ENCODE measurements at places on chromosomes 12 and 14.

DNA sequence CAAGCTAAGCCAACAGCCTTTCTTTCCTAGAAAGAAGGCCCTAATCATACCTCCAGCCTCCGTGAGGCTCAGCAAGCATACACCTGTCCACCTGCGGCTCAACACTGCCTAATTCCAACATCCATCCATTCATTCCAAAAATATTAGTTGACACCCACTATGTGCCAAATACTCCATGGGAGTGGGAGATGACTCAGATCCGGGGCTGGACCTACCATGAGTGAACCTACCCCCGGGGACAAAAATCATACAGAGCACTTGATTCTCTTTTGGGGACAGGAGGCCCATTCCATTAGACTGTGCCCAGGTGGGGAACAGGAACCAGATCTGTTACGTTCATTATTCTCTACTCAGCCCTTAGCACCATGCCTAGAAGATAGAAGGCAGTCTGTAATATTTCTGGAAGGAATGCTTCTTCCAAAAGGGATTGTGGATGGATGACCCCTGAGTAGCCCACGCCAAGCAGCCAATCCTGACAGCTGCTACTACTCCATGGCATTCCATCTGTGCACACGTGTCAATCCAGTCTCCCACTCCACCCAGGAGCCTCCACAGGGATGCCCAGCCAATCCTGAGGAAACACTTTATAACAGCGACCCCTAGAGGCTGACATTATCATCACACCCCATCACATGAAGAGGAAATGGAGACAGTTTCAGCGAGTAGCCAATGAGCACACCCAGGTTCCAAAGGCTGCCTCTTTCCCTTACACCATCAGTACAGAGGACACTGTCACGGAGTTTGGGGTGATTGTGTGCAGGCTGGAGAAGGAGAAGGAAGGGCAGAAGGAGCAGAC lies 170.7 kb downstream of the ESRRB start:
- DNase-seq = no peak

DNA sequence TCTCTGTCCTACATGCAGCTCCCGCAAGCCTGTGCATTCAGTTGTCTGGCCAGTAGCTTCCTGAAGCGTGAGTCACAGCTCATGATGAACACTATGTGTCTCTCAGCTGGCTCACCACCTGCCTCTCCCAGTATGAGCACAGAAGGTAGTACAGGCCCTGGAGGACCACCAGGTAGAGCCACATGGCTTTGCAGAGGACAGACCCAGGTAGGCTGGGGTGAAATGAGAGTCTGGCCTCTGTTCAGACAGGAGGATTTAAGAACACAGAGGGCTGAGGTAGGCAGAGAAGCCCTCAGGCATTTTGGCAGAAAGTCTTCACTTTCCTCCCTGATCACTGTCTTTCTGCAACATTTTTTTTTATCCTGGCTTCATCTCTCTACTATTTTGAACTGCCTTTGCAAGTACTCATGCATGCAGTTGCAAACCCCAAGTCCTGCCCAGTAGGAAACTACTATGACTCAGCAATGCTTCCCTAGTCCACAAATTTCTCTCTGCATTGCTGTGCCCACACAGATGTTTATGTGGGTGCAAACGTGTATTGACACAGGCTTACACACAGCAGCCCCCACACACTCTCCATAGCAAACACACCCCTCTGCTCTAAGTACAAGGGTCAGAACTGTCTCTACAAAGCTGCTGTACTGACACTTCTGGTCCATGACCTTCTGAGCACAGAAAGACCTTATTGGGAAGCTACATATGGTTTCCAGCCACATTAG lies 7.2 kb upstream of the SDR9C7 start:
- no peak for DNase-seq

- no peak for DNase-seq
These were observed 1.7 kb downstream of the SUPT16H start for GRCh38 chr14:21382095-21382494.

GRCh38 chr14:67704484-67705089 lies 2.9 kb downstream of the RDH12 start:
- DNase-seq = no peak

DNA sequence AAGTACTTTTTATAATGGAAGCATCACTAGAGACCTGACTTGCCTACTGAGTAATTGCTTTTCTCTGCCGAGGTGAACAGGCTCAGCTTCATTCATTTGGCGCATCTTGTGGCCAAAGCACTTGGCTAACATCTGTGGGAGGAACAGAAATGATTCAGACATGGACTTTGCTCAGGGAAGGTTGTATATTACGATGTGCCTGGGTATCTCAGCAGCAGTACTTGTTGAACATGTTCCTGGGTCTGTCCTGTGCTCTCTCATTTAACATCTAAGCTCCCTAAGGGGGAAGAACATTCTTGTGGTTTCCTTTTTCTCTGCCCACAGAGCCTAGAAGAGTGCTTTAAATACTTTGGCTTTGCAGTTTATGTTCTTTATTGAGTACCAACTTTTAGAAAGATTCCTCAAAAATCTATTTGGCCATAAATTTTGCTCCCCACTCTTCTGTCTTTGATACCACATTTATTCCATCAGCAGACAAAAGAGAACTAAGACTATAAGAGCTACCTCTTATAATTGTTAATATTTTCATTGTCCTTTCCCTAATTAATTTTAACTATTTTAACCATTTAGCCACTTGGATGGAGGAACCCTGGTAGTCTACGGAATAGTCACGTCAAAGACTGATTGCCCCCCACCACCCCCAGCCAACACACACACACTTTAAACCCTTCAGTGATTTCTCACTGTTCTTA lies 101.2 kb upstream of the EGLN3 start:
- DNase-seq = no peak

- no peak for DNase-seq
These were observed 5.5 kb upstream of the ITPK1 start for GRCh38 chr14:93121030-93121834.

GRCh38 chr14:52060080-52060479 lies 8.8 kb downstream of the NID2 start:
- no peak for DNase-seq

DNA sequence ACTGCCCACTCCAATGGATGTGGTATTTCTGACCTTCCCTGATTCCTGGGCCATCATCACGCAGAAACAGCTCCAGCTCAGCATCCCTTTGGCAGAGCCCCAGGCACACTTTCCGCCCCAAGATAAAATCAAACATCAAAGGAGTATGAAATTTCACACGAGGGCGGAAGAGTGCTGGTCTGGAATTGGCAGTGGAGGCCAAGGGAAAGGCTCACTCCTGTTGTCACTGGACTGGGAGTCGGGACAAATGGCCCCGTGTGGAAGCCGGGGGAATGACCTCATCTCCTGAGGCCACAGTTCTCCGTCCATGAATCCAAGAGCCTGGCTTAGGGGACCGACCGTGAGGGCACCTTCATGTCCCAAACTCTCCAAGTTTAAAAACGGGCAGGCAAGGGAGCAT lies 40.9 kb downstream of the FZD10 start:
- DNase-seq = no peak

GRCh38 chr12:27333403-27334009 lies 870 bp downstream of the BMAL2 start:
- no peak for DNase-seq

GRCh38 chr14:61025251-61026223 lies 44.5 kb downstream of the SLC38A6 start:
- DNase-seq = peak; percentile 6

GRCh38 chr12:54338698-54339296 lies 13.9 kb downstream of the COPZ1 start:
- no peak for DNase-seq

DNA sequence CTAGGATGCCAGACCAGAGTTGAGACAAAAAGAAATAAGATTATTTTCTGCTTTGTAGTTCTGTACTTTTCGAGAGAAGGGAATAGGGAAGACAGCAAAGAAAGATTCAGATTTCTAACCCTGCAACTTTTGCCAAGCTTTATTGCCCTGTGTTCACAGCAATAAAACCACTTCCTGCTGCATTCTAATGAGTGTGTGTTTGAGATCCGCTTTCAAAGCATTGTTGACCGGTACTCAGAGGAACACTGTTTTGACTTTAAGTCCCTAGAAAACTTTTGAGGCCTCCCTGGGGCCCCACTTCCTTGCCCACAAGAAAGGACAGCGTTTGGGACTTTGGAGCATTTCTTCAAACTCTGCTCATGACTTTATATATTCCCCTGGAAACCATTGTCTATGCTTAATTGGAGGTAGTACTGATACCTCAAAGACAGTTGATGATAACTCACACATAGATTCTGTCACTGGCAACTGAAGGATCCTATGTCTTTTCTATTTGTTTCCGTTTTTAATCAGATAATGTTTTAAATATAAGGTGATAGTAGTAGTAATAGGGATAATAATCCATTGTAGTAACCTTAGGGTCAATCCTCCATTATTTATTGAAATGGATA lies 1.3 kb downstream of the RNASE6 start:
- no peak for DNase-seq

- DNase-seq = no peak
These were observed 100.2 kb downstream of the KIF26A start for GRCh38 chr14:104238424-104239184.

DNA sequence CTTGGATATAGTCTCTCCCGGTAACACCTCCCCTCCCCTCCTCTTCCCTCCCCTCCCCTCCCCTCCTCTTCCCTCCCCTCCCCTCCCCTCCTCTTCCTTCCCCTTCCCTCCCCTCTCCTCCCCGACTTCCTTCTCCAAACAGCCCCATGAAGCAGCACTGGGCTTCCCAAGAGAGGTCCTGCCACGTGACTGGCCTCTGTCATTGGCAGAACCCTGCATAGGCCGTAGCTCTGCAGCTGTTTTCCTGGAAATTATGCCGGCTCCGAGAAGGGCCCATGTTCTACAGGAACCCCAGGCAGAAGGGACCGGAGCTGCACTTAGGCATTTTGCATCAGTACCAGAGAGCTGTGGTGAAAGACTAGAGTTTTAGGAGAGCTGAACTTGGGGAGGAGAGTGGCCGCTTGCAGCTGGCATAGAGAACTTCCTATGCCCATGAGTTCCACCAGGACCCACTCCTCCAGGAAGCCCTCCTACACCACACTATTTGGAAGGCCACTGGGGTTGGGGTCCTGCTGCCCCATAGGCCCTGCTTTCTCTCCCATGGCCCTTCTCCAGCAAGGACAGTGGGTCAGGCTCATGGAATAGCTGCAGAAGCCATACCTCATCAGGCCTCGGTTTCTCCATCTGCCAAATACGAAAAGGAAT lies 5.1 kb upstream of the TNFAIP2 start:
- no peak for DNase-seq

- no peak for DNase-seq
These were observed 298.4 kb downstream of the SYT1 start for GRCh38 chr12:79162948-79163347.

DNA sequence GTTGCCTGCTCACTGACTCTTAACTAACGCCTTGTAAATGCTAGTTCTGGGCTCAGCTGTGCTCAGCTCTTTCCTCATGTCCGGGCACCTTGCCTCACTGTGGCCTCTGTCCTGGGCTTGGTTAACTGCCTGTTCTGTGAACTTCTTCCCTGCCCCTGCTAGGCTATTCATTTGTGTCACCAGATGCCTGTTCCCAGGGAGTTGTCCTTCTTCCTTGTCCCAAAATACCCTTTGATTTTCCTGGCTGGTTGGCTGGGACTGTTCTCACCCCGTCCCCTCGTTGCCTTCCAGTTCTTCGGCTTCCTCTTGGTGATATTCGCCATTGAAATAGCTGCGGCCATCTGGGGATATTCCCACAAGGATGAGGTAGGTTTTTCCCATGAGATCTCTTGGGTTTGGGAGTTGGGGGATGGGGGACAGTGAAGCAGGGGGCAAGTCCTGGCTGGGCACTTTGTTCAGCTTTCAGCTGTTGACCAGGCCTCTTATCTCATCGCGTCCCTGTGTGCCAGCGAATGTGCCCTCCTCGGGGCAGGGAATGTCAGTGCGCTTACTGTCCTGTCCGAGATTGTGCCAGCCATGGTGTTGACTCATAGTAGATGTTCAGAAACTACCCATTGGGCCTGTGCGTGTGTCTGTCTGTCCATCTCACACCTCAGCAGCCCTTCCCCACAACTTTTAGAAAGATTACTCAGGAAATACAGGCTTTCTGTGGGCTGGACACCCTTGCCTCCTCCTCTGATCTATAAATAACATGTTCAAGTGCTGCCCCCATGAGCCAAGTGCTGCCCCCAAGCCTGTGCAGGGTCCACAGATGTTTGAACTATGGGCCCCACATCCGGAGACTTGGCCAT lies 33.1 kb downstream of the CD9 start:
- DNase-seq = no peak

- no peak for DNase-seq
These were observed 9.8 kb upstream of the PHLDA1 start for GRCh38 chr12:76041406-76041805.

GRCh38 chr12:14984036-14984435 lies 11.2 kb downstream of the PDE6H start:
- DNase-seq = no peak

DNA sequence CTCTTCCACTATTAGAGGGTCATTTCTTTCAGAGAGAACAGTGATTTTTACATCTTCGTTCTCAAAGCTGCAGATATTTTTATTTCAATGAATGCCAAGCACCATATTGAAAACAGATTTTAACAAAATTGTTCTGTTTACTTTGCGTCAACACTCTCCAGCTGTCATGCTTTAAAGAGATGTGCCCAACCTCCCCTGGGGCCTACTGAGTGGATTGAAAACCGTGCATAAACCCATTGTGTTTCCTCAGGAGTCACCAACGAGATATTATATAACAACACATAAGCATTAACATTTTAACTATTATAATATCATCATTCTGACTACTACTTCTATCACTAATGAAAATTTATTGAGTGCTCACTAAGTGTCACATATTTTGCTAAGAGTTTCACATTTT lies 81.6 kb downstream of the MYF5 start:
- DNase-seq = no peak

DNA sequence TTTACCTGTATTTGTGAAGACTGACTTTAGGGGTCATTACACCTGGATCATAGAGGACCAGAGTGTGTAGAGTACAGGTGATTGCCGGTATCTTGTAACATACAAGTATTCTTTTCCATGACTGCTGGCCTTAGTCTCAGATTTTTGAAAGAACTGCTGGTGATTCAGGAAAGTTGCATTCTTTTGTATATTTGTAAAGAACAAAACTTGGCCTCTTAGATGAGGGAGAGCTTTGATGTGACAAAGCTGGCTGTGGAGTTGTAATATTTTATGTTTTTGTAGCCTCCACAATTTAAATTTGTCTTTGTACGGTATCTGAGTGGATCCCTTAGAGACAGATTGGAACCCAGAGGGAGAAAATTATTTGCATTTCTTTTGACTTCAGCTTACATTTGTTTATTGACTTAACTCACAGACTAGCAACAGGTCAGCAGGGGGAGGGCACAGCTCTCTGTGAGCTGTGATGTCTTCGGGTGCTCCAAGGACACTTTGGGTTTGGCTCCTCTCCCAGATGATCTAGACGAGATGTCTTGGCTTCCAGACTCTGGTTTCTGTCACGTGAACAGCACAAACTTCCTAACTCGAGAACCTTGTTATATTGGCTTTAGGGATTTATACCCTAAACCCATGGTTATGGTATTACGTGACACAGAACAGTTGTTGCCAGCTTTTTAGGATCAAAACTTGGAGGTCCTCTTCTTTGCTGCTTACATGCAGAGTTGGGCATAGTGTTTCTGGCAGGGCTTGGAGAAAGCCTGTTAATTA lies 65.9 kb downstream of the DAAM1 start:
- DNase-seq = no peak

GRCh38 chr14:42719391-42719790 lies 1112.7 kb downstream of the LRFN5 start:
- DNase-seq = no peak

- DNase-seq = peak; percentile 77
These were observed 135.8 kb downstream of the MON2 start for GRCh38 chr12:62602255-62603060.

Measured in stimulated activated CD8-positive, alpha-beta memory T cell treated with anti-CD3 and anti-CD28 coated beads, Interleukin-15, amount 100 ng/mL, for 24 hours (primary cell).